ENCODE measurements at places on chromosomes 1 and 21. TPM values are rescaled to one million over a fixed set of nuclear protein-coding genes. Genes with fewer than 3 reads are reported as not detected.

The TNFRSF4 gene
- 7.7 TPM for total RNA-seq

DNA sequence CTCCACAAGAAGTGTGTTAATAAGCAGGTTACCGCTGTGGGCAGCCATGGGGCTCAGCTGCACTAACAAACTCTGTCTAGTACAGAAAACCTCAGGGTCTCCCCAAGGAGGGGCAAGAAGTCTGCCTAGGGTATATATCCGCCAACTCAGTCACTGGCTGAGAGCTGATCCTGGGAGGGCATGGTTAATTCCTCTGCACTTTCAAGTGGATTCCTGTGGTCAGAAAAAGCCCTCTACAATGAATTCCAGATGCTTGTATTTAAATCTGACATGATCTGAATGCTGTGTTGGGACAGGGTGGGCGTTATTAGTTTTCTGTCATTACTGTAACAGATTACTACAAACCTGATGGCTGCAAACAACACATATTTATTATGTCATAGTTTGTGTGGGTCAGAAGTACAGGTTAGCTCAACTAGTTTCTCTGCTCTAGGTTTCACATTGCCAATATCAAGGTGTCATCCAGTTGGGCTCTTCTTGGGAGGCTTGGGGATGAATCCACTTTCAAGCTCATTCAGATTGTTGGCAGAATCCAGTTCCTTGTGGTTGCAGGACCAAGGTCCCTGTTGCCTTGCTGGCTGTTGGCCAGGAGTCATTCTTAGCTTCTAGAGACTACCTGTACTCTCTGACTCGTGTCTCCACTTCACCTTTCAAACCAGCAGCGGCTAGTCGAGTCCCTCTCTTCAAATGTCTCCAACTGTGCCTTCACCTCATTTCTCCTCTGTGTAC is 8.0 kb upstream of the SELE start:
- no peak for DNase-seq
- peaks cover 10% of the 10 kb centered on the region for H3K4me1 ChIP-seq
- no peaks in the 10 kb centered on the region for H3K36me3 ChIP-seq
- H3K27me3 ChIP-seq = no peaks in the 10 kb centered on the region

The SYDE2 gene
- total RNA-seq = 23.8 TPM

GRCh38 chr1:151837884-151838221 is 1.8 kb downstream of the C2CD4D start:
- no peaks in the 10 kb centered on the region for H3K36me3 ChIP-seq
- peak overlapping the region; percentile 48 for H3K4me3 ChIP-seq
- H3K27me3 ChIP-seq = peaks cover 26% of the 10 kb centered on the region
- DNase-seq = peak; percentile 65

DNA sequence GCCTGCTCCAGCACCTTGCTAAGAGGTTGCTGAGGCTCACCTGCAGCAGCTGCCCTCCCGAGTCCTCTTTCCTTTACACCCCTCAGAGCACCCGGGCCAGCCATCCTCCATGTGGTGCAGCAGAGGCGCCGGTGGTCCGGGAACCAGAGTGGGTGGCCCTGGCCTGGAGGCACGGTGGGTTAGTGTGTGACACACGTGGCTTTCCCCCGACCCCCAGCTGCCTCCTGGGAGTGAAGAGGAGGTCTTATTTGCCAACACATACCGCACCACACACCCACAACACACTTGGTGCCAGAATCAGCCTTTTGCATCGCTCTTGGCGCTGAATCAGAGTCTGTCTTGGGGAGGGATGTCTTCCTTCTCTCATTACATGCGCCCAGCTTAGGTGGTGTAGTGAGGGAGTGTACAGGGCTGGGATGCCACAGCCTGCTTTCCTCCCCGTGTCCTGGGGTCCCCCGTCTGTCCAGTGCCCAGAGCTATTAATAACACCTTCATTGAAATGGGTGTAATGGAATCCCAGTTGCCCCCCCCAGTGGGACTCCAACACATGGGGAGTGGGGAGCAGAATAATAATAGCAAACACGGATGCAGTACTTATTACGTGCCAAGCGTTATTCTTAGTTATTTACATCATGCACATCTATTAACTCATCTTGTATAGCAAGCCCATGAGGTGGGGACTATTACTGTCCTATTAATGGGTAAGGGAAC is 38.2 kb downstream of the MAPKAPK2 start:
- no peaks in the 10 kb centered on the region for H3K36me3 ChIP-seq
- no peaks in the 10 kb centered on the region for H3K27me3 ChIP-seq
- DNase-seq = peak; percentile 52
- H3K4me1 ChIP-seq = peaks cover 49% of the 10 kb centered on the region
- H3K4me3 ChIP-seq = no peak overlapping the region

DNA sequence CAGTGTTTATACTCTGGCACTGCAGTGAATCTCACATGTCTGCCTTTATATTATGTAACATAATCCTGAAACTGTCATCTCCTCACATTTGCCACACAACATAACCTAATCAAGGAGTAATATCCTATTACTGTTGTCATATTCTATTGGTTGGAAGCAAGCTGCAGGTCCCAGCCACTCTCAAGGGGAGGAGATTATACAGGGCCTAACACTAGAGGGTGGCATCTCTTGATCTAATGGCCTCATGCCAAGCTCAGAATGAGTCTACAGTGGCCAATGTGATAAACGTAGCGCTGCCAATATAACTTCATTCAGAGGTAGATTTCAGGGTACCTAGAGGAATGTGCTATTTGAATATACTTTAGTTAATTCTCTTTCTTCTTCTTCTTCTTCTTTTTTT is 166.8 kb downstream of the BACH1 start:
- H3K4me3 ChIP-seq = no peak overlapping the region
- no peak overlapping the region for H3K27ac ChIP-seq
- no peak for DNase-seq
- H3K36me3 ChIP-seq = no peaks in the 10 kb centered on the region
- H3K4me1 ChIP-seq = no peaks in the 10 kb centered on the region

The EFNA1 gene
- total RNA-seq = 178 TPM

The CFAP141 gene
- not detected for total RNA-seq

DNA sequence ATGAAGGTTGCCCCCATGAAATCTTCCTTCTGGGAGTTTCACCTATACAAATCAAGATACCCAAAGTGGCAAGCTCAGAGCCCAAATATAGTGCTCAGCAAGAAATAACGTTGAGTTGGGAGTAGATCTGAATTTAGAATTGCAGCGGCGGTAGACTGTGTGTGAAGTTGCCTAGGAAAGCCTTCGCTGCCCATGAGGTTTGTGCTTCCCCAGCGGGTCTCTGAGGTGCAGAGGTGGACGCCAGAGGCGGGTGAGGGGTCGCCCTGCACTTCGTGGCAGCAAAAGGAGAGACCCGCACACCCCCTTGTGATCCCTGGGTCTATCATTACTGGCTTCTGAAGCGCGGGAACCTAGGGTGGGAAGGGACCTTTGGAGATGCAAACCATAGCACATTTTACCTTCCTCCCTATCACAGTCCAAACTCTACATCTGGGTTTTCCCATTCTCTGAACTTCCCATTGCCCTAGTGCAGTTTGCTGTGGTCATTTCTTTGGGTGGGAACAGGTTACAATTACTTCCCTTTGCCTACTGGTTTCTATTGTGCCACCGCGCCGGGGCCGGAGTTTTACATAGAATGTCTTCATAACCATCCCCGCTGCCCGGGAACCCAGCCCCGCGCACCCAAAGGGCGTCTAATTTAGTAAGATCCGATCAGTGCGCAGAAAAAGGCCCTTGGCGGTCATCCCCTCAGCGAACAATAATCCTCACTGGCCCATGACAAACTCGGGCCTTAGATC is 5.2 kb downstream of the TBX15 start:
- no peak for DNase-seq
- H3K4me3 ChIP-seq = no peak overlapping the region
- H3K4me1 ChIP-seq = peaks cover 11% of the 10 kb centered on the region
- peaks cover 97% of the 10 kb centered on the region for H3K27me3 ChIP-seq

The BRDT gene
- not detected for total RNA-seq

GRCh38 chr1:156444407-156445001 is 56.1 kb downstream of the MEF2D start:
- H3K27me3 ChIP-seq = peaks cover 58% of the 10 kb centered on the region
- no peak overlapping the region for H3K27ac ChIP-seq
- H3K36me3 ChIP-seq = no peaks in the 10 kb centered on the region

The PPIAL4G gene
- total RNA-seq = 0.20 TPM

The KRTAP19-1 gene
- not detected for total RNA-seq

Data from upper lobe of right lung (tissue), 1 donor.